ENCODE measurements at places on chromosomes 4 and X.

- DNase-seq, result no peak
Observed at GRCh38 chr4:109998867-109999584, 86.3 kb downstream of the EGF start.

DNA sequence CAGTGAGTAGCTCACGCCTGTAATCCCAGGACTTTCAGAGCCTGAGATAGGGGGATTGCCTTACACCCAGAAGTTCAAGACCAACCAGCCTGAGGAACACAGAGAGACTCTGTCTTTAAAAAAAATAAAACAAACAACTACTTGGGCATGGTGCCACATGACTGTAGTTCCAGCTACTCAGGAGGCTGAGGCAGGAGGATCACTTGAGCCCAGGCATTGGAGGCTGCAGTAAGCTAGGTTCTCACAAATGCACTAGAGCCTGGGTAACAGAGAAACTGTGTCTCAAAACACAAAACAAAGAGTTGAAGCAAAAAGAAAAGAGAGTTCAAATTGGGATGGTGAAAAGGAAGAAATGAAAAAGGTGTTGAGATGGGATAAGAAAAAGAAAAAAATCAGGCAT, 10.8 kb downstream of the CAMK2D start:
- DNase-seq, result peak; percentile 26

- DNase-seq, result no peak
Observed at GRCh38 chr4:4762909-4763821, 96.3 kb upstream of the MSX1 start.

- DNase-seq, result no peak
Observed at GRCh38 chr4:80911458-80911857, 119.0 kb upstream of the BMP3 start.

DNA sequence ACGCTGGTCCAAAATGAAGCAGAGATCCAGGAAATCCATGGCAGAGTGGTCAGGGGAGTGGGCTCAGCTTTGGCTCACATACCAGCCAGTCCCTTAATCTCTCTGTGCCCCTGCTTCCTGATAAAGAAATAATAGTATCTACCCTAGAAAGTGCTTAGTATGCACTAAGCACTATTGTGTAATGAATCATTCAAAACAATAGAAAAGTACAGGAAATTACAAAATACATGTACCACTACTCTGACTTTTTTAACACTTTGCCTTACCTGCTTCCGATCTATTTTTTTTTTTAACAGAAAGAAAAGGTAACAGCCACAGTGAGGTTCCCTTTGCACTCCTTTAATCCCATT, 49.9 kb downstream of the TBC1D9 start:
- DNase-seq, result no peak

GRCh38 chr4:23368081-23368697, 521.7 kb downstream of the PPARGC1A start:
- no peak for DNase-seq

- DNase-seq, result no peak
Observed at GRCh38 chr4:70630162-70630561, 1.6 kb downstream of the ENAM start.

GRCh38 chr4:76494243-76494642, 59.2 kb downstream of the SHROOM3 start:
- no peak for DNase-seq

DNA sequence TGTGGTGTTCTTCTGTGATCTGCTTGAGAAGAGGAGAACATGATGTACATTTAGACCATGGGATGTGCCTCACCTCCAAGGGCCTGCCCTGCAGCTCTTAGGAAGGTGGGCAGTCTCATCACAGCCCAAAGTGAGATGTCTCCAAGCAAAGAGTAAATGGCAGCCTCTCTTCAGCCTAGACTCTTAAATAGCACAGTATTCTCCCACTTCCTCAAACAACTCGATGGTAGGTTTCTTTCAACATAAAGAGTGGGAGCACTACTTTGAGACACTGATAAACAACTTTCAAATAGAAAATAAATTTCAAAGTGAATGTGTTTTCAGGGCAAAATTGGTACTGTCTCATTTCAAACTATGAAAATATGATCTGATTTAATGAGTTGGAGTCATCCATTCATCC, 35.2 kb downstream of the EDNRA start:
- no peak for DNase-seq

DNA sequence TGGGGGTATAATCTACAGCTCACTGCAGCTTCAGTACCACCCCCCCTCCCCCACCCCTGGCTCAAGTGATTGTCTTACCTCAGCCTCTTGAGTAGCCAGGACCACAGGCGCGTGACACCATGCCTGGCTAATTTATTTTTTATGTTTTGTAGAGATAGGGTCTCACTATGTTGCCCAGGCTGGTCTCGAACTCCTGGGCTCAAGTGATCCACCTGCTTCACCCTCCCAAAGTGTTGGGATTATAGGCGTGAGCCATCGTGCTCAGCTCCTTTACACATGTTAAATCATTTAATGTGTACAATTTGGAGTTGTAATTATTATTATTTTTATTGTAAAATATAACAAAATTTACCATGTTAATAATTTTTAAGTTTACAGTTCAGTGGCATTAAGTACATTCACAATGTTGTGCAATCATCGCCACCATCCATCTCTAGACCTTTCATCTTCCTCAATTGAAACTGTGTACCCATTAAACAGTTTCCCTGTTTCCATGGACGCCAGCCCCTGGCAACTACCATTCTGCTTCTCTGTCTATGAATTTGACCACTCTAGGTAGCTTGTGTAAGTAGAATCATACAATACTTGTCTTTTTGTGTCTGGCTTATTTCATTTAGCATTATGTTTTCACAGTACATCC, 6.1 kb downstream of the SLAIN2 start:
- DNase-seq, result no peak
